ENCODE measurements at places on chromosomes 3 and 15.

GRCh38 chr3:37241880-37242279, 67.5 kb upstream of the LRRFIP2 start:
- no peak for DNase-seq

- DNase-seq = no peak
Measured at GRCh38 chr3:138114431-138114918, 933 bp downstream of the DZIP1L start.

- no peak for DNase-seq
Measured at GRCh38 chr3:98750276-98750919, 12.7 kb upstream of the ST3GAL6 start.

DNA sequence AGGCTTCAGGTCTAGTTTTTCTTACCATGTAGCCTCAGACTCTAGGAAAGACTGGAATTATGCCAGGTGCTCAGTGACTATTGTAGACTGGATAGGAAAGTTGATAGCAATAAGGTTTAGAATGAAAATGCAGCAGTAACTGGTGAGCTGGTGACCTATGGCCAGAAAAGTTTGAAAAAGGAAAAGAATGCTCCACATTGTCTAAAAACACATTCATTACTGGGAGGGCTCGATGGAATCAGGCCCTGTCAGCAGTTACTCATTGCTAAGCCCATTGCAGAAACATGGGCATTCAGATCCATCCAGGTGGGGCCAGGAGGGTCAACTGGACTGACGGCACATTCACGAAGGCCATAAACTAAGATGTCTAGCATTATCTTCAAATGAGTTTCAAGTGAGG, 8.7 kb upstream of the MBNL1 start:
- no peak for DNase-seq

DNA sequence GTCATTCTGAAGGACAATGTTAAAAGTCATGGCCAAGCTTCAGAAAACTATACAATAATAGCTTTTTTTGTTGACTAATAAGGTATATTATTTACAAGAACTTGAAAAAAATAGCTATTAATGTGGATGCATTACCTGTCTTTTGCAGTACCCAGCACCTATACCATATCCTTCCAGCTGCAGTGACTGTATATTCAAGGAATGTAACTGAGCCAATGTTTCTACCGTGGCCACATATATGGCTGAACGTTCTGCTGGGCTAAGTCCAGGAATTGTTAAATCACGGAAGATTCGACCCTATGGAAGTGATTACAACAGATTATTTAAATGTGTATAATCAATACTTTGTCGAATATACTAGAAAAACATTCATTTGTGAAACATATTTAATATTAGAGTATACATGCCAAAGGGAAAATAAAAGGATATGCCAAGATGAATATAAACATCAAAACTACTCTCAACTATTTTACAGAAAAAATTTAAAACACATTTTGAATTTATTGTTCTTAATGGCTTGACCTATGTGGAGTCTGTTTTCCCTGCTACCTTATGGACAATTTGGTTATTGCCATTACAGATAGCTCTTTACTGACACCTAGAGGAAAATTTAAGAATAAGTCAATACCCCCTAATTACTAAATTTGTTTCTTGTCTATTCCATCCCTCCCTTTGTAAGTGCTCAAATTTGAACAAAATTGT, 17.6 kb downstream of the ACAD11 start:
- DNase-seq = no peak

DNA sequence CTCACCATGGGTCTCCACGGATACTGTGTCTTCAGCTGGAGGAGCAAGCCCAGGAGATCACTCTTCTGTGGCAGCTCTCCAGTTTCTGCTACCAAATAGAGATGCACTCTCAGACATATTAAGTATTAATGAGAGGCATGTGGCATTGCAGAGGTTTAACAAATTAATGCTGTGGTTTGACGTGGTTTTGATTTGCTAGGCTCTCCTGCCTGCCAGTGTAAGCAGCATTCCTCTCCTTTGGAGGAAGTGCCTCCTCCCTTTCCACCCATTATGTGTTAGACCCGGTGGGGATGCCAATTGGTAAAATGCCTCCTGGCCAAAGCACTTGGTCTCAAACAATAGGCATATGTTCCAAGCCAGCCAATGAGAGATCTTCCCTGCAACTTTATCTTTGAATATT, 124.8 kb downstream of the MYLK start:
- DNase-seq = no peak

GRCh38 chr3:12990306-12990705, 82.9 kb downstream of the IQSEC1 start:
- DNase-seq = no peak

DNA sequence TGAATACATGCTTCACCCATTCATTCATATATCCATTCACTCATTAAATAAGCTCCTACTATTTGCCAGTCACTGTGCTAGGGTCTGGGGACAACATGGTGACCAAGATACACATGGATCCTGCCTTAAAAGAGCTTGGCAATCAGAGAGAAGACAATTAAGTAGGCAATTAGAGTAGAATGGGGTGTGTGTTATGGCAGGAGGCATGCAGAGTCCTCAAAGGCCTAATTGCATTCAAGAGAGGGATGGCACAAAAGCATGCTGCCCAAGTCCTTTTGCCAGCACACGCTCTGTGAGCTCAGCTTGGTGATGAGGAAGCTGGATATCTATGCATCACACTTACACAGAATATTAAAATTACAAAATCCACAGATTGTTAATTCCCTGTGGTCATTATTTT, 2.8 kb upstream of the PRICKLE2 start:
- DNase-seq = no peak

DNA sequence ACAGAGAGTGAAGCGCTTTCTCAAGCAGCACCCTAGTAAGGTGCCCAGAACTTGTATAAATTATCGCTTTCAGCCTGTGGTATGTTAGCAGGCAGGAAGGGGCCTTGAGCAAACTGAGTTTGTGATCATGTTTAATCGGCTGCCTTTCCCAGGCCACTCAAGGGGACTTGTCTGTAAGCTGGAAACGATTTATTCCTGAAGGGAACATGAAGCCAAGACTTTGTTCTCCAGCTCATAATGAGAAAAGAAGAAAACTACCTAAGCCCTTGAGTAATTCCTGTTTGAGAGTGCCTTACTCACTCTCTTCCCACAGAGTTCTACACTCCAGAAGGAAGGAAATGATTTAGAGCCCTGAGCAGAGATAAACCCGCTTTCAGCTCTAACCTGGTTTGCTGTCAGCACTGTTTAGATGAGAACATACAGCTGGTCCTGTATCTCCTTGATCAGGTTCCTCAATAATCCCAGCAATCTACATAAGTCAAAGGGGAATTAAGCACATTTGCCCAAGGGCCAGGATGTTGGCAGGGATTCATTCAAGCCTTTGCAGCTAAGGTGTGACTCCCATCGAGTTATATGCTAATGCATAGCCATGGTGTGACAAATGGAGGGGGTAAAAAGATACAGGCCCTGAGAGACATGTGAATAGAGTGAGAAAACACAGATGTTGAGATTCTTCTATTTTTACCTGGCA, 187.7 kb upstream of the SLC24A5 start:
- DNase-seq = no peak

DNA sequence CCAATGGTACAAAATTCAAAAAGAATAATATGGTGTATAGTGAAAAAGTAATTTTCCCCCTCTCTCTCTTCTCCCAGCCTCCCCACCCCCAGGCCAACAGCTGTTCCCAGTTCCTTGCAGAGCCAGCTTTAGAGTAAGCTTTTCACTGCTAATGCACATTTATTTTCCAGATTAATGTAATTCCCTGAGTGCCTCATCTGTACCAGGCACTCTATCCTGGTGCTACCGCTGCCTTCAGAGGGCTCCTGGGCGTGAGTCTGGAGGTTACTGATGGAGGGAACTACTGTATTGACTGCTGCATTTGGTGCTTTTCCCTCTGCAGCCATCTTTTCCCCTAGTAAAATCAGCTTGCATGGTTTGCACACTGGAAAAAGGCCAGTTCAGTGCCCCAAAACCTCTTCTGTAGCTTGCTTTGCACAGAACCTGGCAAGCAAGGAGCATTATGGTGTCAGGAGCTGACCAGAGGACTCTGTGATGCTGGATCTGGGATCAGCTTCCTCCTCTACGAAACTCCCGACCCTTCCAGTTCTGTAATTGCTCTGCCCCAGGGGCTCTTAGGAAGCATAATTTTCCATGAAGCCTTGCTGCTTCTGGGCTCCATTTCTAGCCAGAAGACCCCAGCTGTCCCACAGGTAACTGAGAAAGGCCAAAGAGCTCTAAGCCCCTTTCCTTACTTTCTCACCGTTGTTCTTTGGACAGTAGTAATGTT, 8.5 kb upstream of the USP3 start:
- no peak for DNase-seq

All from activated T-helper 9 cell treated with anti-CD3 and anti-CD28 coated beads, Interleukin-2, amount 50 U/mL, for 16 hours (primary cell).